ENCODE measurements at places on chromosomes 7 and 10.

- no peak for DNase-seq
Observed at GRCh38 chr7:83148776-83149175, 13.9 kb downstream of the PCLO start.

DNA sequence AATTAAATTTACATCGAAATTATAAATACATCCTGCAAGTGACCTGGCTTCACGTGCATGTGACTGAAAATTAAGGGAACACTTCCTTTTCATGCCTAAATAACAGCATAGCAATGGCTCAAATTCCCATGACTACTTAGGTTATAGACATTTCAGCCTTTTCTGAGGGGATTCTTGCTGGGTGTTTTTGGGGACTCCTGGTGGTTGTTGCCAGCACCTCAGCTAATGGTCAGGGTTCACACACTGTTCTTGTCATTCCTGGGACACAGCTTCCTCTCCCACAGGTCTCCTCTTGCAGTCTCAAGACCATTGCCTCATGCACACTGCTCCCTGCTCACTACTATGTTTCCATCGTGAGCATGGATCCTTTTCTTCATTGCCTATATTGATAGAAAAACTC lies 148.9 kb upstream of the GLI3 start:
- no peak for DNase-seq

DNA sequence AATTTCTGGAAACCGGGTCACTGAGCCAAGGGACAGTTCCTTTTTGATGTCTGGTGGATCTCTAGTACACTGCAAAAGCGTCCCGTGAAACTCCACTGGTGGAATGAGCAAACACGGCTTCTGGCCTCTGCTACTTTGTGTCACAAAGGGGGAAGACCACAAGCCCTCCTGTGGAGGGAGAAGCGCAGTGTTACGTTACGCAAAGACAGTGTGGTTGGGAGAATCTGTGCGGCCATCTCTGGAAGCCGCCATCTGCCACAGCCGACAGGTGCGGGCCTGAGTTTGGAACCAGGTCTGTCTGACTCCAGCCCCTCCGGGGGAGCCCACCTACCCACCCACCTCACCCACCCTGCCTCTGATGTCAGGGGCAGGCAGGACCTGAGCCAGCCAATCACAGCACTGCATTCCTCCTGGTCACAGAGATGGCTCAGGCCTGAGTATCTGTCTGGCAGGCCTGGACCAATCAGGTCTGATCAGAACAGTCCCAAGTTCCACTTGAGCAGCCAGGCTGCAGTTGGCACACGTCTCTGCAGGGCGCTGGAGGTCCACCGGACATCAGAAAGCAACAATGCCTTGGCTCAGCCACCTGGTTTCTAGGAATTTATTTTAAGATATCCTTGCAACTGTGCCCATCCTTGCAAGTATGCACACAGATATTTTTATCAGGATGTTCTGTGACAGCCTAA lies 3.0 kb upstream of the CYP2W1 start:
- no peak for DNase-seq

DNA sequence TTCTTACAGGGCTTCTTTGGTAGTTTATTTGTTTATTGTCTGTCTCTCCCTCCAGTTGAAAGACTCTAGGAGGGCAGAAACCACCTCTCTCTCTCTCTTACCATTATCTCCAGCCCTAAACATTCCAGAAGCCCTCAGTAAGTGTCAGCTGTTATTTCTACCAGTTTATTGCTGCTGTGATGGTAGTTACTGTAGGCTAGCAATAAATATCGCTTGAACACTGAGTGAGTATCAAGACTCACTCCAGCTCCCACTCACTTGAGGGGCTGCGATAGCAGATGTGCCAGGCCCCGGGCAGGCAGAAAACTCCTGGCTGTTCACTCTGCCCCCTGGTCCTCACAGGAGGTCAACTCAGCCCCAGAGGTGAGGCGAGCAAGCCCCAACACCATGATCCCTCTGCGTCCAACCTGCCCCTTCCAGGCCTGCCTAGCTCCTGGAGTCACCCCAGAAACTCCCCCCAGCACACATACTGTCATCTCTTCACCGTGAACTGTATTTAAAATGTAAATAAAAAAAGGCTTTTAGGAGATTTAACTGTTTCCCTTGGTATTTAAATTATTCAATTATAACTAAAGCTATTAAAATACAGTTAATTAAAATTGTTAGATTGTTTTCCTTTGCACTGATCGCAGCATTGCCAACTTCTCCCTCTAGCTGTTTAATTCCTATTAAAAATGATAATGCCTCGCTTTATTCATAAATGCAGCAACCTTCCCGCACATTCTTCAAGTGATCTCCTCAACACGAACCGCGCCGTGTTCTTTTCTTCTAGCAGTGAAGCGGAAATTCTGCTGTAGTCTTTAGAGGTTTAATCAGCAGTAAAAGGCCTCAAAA lies 321.1 kb upstream of the ZMIZ1 start:
- no peak for DNase-seq

DNA sequence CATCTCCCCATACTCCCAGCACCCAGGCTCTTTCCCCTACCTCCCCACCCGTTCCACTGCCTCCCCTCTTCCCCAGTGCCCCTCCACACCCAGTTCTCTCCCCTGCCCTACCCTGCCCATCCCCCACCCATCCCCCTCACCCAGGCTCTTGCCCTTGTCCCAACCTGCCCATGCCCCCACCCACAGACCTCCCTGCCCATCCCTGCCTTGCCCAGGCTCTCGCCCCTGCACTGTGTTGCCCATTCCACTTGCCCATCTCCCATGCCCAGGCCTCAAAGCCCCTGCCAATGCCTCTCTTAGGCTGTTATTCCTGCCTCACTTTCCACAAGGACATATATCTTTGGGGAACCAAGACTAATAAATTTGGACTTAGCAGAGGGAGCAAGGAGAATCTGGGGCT lies 262.6 kb upstream of the CXCL12 start:
- DNase-seq, result no peak

- DNase-seq, result no peak
Observed at GRCh38 chr7:47579458-47579857, 2.5 kb downstream of the TNS3 start.

DNA sequence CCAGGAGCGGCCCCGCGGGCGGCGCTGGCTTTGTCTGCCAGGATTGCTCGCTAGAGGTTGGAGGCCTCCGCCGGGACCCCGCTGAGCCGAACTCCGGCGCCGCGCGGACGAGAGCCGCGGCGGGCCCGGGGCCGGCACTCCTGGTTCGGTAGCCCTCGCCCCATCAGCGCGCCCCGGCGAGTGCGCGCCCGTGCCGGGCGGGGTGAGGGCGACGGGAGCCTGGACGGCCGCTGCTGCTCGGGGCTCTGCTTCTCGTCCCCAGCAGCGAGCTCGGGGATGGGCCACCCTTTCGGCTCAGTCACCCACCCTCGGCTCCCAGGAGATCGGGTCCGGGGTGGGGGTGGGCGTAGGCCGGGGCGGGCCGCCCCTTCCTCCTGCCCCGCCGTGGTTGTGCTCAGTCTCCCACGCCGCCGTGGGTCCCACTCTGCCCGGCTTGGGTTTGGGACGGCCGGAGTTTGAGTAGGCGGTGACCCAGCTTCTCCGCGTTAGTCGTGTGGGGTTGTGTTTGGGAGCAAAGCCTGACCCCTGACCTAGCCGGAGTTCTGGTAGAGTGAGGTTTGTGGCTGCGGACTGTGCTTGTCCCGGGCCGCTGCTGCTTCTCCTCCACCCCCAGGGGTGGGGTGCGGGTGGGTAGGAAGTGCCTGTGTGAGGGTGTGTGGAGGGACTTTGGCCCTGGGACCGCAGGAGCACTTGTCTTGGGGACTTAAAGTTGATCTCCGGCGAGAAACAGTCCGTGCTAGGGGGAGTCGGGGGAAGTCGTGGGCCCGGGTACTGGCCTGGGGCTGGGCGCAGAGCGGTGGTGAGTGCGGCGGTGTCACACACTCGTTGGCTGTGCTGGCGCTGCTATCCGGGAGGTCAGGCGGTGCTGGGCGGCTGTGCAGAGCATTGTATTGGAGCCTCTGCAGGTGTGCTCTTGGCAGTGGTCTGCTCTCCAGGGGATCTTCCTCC lies 677 bp downstream of the TSPAN14 start:
- no peak for DNase-seq

- no peak for DNase-seq
Observed at GRCh38 chr10:99045671-99046070, 190.0 kb downstream of the HPSE2 start.

- DNase-seq, result no peak
Observed at GRCh38 chr10:111142092-111142768, 65.4 kb downstream of the ADRA2A start.

GRCh38 chr7:54591404-54592386 lies 49.5 kb downstream of the VSTM2A start:
- no peak for DNase-seq

- DNase-seq, result no peak
Observed at GRCh38 chr7:2065528-2065927, 167.2 kb downstream of the MAD1L1 start.

- no peak for DNase-seq
Observed at GRCh38 chr7:105766421-105767073, 109.9 kb downstream of the ATXN7L1 start.

- no peak for DNase-seq
Observed at GRCh38 chr7:21642422-21642821, 99.6 kb downstream of the DNAH11 start.

GRCh38 chr10:129568583-129569344 lies 101.7 kb downstream of the MGMT start:
- no peak for DNase-seq

DNA sequence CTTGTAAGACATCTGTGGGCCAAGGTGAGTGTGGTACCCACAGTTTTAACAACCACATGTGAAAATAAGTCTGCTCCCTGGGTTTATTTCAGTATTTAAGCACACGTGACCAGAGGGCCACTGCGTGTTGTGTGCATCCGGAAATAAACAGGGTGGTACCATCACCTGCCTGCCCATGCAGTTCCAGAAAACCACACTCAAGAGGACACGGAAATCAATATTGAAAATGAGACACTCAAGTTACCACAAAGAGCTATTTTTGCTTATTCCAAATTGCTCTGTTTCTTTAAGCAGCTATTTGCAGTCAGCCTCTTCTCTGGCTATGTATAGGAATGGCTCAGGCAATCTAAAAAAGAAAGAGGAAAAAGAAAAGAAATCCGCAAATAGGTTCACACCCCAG lies 71.8 kb upstream of the LOXL4 start:
- no peak for DNase-seq

- no peak for DNase-seq
Observed at GRCh38 chr7:114085592-114086501, 167.0 kb upstream of the PPP1R3A start.

- DNase-seq, result no peak
Observed at GRCh38 chr10:107420196-107420595, 255.7 kb upstream of the SORCS1 start.

- DNase-seq, result no peak
Observed at GRCh38 chr7:36710186-36710791, 14.0 kb downstream of the AOAH start.

DNA sequence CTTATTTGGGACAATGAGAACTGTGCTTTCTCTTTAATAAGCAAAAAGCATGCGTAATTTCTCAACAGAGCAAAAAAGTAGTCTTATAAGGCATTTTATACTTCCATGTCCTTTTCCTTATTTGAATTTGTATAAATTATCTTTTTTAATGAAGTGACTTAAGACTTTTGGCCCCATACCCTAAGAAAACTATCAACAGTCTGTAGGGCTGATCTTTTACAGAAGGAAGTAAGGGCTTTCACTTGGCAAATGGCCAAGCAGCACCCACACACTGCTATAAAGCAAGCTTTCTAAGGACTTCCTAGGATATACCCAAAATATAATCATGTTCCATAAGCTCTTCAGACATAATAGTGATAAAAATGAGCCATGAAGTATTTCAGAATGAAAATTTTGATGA lies 3.4 kb downstream of the CRPPA start:
- DNase-seq, result no peak

DNA sequence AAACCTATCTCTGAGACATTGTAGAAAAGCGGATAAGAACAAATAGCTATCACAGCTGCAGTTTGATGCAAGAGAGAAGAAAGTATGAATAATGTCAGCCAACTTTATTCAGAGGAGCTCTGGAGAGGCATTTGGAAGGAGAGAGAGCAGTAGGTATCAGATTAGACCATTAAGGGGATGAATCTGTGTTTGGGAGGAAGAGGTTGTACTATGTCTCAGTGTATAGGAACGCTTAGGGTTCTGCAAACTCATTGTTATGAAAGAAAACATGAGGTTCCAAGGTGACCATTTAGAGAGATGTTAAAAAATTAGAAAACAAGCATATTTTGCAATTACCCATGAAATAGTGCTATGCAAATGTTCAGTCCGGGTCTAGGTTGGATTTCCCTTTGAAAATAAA lies 207.5 kb upstream of the GNAI1 start:
- no peak for DNase-seq

Data from SIG-M5 (cell line).